ENCODE measurements at places on chromosomes 5 and 9.

GRCh38 chr5:79552984-79553383 is 39.0 kb upstream of the HOMER1 start:
- DNase-seq = no peak

DNA sequence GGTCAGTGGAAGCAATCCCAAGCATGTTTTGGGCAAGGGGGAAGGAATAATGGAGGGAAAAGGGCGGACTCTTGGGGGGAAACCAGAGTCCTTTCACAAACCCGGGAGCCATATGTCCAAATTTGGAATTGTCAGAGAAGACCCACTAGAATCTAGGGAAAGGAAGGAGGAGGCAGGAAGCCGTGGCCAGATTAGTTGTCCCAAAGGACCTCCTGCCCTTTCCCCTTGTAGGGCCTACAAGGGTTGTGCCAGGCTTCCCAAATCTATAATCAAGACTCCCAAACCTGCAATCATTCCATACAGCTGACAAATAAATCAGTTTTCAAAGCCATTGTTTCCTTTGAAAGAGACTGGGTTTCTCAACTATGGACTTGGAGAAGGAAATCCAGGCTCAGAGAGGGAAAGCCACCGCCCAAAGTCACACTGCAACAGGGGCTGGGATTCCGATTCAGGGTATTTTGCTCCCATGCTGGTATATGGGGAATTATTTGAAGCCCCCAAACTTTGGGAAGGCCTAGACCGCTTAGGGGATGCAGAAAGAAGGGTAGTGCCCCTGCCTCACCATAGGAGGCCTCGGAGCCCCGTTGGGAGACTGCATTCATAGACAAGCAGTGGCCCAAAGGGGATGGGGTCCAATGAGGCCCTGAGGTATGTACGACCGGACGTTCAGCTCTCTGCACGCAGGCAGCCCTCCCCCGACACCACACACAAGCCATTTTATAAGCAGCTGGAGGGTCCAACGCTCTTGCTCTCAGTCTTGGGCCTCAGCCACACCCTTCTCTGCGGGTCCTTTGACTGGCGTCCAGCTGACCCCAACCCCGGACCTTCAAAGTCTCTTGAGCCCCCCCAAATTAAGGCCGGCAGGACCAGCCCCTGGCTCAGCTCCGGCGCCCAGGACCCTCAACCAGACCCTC is 815 bp downstream of the ANXA6 start:
- no peak for DNase-seq

DNA sequence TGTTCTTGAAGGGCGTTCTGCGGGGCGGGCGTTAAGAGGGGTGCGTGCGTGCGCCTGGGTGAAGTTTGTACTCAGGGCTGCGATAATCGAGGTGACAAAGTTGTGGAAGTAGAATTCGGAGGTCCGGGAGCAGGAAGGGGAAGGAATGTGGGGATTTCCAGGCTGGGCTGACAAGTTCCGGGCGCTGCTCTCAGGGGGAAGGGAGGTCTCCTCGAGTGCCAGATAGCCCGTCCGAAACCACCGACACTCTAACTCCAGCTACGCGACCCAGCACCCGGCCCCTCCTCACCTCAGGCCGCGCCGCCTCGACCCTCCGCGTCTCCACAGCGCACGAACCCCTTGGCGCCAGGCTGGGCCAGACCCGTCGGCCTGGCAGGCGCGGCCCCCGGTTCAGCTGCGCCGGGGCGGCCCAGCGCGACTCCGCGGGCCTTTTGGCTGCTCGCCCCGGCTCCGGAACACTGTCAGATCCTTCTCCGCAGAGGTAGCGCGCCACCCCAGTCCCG is at the start of gene IL6ST:
TSS of gene IL6ST (minus strand) at position 469 of the 503 bp plus-strand sequence. CDS start 18,685 bp downstream, outside the sequence.
- no peak for DNase-seq

DNA sequence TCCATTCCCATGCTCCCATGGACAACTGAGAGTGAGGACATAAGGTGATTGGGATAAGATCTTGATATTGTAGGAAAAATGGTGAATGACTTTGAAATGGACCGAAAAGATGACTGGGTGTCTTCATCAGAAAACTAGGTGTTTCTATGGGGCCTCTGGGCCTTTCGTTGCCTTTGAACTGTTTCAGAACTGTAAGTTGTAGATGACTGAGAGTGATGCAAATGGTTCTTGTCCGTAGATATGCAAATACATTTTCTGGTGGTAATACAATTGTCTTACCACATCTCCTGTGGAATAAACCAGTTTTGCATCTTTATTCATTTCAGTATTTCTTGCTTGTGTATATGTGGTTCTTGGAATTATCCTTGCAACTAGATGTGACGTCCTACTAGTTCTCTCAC is 16.0 kb upstream of the TEX48 start:
- DNase-seq = no peak

DNA sequence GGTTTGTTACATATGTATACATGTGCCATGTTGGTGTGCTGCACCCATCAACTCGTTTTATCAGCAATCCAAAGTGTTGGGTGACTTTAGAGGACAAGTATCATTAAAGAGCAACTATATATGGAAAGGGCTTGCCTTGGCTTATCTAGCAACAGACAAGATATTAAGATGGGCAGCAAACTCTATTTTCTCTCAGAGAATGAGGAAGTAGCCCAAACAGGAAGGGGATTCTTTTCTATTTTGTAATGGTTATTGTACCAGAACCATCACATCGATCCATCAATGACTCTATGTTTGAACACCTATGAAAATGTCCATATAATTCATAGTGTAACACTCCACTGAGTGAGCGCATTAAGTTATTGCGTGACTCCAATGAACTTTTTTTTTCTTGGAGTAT is 260.1 kb upstream of the SLC24A2 start:
- DNase-seq = no peak

DNA sequence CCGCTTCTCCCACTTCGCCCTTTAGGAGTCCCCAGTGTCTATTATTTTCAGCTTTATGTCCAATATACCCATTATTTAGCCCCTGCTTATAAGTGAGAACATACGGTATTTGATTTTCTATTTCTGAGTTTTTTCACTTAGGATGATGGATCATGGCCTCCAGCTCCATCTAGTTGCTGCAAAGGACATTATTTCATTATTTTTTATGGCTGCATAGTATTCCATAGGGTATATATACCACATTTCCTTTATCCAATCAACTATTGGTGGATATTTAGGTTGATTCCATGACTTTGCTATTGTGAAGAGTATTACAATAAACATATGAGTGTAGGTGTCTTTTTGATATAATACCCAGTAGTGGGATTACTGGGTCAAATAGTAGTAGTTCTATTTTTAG is 162.9 kb downstream of the FER start:
- DNase-seq = no peak

GRCh38 chr9:4211032-4211725 is 88.7 kb downstream of the GLIS3 start:
- DNase-seq = no peak

DNA sequence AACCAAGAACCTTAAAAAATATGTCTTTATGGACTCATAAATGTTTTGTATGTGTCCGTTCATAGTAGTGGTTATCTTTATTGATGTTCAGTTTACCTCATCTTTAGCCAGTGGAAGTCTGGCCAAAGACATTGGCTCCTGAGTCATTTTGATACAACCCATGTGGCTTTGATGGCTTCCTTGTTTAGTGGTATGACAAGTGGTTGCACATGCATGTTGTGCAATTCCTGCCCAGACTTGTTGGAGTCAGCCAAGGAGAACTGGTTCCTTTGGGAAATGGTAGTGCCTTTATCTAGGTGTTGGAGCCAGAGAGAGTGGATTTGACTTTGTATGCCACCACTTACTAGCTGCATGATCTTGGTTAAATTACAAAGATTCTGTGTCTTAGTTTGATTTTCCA is 94.3 kb downstream of the RPS23 start:
- DNase-seq = no peak

DNA sequence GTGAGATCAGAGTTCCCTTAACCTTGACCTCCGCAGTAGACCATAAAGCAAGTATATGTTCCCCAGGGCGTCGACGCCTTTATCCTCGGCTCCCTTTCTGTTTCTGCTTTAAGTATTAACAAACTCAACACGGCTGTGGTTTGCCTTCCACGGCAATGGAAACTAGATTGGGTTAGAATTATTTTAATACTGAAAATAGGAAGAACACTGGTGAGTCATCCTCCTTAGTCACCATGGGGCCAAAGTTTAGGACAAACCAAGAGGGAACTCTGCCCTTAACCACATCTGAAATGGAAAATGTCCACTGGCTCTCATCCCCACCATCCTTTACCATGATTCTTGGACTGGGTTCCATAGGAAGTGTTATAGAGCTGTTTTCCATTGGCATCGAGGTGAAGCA is 386.1 kb downstream of the ACTL7B start:
- DNase-seq = no peak

DNA sequence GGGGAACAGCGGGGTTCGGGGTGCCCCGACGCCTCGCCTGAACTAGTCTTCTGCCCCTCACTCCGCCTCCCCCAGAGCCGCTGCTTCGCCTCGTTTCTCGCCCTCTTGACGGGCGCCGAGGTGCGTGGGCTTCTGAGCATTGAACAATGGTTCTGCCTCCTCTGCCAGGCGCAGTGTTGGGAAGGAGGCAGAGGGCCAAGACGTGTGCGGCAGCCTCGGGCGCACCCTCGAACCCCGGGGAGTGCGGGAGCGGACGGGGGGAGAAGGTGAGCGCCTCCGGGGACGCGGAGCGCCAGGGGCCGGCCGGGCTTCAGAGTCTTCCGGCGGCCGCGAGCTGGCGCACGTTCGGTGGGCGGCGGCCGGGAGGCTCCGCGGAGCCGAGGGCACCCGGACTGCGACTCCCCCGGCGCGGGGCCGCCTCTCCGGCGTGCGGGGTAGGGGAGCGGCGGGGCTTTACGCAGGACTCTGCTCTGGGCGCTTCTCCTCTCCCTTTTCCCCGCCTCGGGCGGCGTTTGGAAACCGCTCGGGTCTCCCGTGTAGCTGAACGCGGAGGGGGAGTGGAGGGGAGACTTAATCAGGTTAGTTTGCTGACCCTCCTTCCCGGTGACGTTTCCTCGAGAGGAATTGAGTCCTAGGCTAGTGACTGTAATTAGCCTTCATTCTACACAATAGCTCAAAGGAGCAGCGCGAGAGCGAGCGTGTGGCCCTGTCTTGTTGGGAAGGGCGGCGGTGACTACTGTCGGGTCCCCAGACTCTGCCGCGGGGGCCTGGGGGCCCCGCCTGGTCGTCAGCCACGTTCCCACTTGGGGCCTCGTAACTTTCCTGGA is 1.1 kb downstream of the VLDLR start:
- DNase-seq = no peak

- no peak for DNase-seq
Measured at GRCh38 chr9:89955144-89955543, 350.3 kb downstream of the GADD45G start.

DNA sequence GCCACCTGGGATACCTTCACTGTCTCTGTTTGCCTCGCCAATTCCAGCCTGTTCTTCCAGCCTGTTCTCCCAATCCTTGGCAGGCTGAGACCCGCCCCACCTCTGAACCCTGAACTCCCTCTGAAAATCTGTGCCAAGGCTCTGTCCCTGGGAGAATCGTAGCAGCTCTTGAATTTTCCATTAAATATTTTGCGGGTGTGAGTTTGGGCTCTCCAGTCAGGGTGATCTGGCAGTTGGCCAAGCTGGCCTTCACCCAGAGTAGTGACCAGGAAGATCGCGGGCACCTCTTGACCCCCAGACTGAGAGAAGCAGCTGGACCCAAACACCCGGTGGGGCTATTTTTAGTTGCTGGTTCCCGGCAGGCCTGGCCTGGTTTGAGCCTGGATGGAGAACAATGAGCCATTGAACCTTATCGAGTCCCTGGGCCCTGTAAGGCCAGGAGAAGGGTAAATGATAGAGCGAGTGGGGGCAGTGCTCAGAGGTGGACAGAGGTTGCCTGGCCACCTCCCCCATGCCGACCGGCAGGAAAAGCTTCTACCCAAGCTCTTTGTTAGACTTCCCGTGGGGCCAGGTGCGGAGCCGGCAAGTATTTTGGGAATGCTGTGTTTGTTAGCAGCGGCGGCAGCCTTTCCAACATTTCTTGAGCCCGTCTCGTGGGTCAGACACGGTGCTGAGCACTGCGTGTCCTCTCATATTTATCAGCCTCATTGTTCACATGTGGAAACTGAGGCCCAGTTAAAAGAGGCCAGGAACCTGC is 146.2 kb downstream of the RGS3 start:
- DNase-seq = no peak

DNA sequence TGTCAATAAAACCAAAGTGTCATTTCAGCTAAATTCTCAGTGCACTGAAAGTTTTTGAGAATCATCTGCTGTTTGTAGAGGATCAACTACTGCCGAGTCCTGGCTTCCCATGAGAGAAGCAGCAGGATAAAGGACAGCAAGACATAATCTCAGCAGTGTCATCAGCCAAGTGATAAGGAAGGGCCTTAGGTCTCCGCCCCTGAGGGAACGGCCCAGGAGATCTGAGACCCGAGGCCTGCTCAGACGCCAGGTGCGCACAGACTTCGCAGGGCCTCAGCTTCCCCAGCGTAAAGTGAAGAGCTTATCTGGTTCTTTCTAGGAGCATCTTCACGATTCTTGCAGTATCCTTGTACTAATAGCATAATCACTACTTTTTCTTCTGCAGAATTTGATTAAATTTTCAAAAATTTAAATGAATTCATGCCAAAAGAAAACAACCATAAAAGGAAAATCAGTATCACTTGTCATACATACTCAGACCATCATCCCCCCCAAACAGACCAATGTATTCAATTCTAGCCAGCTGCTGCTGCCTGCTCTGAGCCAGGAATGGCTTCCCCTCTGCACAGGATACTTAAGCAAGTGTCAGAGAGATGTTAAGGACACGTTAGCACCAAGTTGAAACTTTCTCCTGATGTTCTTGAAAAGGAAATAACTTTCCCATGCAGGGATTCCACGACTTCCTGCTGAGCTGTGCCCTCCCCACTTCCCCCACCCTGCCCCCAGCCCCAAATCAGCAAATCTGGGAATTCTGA is 2.2 kb downstream of the GFPT2 start:
- no peak for DNase-seq

DNA sequence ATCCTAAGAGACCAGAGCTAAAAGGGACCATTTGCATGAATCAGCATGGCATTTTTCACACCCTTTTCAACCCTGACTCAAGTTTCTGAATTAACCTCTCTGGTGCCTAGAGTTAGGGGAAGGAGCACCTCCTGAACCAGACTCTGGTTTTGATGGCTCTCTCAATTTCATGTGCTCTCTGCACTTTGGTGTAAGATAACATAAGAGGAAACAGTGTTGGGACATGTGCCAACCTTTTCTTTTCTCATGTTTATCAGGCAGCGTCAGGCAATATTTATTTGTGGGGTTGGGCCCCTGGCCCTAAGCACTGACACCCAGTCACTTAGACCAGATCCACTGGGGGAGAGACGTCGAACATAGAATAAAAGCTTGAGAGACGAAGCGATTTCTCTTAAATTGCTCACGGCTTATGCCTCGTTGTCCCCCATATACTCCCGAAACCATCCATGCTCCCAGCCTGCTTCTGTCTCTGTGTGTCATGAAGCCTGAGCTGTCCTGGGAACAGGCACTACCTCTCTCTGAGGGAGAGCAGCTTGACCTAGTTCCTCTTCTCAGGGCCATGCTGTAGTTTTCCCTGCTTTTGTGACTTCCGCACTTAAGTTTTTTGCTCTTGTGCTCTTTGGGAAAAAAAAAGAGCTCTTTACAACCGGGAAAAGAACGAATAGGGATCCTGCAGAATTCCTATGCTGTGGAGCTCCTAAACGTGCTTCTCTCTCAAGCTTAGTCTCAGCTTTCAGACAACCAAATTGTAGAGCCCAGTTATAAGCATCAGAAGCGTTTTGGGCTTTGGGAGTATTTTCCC is 195.7 kb downstream of the NR3C1 start:
- no peak for DNase-seq

Data from activated effector memory CD4-positive, alpha-beta T cell treated with Interleukin-2 at 50 U/mL for 16 hours (primary cell).